ENCODE measurements at places on chromosomes 7 and 10.
A peak's percentile ranks its signal among the peaks of the same experiment; 100 is the strongest.

DNA sequence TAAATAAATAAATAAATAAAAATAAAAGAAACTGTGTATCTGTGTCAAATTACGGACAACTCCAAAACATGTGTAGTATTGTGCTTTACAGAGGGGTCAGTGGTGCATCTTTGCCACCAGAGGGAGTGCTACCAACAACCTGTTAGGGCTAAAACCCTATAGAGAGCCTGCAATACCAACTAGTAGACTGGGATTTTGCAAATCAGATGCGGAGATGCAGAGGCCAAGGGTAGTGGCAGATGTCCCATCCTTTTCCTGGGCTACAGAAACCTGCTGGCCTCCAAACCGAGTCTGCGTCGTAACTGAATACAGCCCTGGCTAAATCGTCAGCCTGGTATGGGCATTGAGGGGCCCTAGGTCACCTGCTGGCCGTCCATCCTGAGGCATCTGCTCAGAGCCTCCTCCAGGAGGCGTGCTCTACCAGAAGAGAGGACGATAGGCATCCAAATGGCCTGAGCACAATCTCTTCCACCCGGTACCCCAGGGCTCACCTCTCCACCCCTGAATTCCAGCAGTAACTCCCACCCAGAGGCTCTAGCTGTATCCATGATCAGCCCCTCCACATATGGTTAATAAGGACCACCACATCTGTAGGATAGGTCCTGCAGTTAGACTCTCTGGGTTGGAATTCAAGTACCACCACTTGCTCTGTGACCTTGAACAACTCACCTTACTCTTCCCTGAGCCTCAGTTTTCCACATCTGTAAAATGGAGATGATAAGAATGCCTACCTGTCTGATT, 6.2 kb upstream of the RRP12 start:
- DNase-seq, result peak; percentile 76

- no peak for DNase-seq
Measured at GRCh38 chr10:94111367-94111766, 117.6 kb downstream of the PLCE1 start.

DNA sequence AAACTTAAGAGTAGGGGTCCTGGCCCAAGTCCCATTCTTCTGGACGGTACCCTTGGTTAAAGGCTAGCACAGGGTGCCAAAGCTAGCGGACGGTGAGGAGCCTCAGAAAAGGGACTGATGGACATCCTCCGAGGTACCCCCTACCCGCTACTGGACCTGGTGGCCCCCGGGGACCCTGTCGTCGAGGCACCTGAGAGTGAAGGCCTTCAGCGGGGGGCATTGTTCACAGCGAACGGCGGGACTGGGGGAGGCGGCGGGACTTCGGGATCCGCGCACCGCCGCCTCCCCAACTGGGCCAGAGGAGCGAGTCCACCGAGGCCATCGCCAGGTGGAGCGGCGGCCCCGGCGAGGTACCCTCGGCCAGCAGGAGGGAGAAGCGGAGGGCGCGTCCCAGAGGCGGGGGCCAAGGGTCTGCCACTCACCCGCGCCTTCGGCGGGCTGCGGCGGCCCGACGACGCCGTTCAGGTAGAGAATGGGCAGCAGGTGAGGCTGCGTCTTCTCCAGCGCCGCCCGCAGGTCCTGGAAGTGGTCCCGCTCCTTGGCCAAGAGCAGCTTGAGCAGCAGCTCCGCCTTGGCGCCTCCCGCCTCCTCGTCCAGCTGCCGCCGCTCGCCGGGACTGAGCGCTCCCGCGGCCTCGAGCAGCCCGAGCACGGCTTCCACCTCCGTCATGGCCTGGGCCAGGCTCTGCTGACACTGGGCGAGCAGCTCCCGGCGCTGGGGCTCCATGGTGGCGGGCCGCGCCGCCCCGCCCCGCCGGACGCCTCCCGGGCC, 575 bp downstream of the DLG5 start:
- no peak for DNase-seq

DNA sequence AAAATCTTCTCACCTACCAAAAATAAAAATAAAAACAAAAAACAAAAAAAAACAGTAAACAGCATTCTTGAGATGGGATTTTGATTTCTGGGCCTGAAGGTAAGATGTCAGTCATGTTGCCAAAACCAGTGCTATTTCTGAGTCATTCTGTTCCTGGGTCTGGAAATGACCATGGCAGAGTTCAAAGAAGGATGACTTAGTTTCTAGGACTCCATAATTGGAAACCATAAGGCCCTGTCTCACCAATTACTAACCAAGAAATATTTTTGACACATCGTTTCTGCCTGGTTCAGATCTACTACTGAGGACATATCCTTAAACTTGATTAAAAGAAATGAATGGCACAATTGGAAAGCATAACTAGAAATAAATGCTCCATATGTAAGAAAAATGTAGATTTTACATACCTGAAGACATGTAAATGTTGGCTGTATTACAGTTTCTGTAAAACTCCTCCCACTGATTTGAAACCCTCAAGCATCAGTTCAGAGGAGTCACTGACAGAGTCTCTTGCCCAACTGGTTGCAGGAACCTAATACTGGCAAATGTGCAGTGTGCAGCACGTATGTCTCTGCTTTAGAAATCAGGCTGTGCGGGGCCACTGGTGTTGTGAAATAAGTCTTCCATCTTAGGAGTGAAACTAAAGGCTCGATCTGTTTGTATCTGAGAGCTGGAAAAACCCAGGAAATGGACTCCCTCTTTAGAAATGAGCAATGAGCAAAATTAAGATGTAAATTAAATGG, 84.8 kb upstream of the EGR2 start:
- DNase-seq, result no peak

- DNase-seq, result no peak
Measured at GRCh38 chr10:71472466-71472865, 75.7 kb downstream of the CDH23 start.

DNA sequence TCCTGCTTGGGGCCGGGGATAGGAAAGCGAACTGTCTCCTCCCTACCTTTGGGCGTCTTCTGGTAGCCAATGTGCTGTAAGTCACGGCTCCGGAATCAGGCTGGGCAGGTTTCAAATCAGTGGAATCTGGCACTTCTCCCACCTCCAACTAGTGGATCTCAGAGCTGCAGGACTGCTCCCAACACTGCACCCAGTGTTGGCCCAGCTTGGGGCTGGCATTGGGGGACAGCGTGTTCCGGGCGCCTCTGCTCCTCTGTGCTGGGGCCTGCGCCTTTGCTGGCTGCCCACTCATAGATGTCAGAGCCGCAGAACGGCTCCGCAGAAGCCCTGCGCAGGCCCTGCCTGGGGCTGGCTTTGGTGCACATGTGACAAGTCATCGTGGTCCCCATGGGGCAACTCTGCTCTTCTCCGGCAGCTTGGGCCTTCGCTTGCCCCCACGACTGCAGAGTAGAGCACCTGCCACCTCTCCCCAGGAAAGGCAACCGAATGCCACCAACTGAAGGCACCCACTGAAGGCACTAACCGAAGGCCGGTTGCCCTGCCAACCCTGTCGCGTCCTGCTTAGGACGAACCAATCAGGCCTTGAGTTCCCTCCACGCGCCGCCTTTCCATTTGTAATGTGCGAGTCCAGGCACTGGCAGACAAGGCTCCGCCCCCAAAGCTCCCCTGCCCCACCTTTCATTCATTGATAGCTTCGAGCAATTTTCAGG, 85.5 kb upstream of the ABI1 start:
- DNase-seq, result no peak

DNA sequence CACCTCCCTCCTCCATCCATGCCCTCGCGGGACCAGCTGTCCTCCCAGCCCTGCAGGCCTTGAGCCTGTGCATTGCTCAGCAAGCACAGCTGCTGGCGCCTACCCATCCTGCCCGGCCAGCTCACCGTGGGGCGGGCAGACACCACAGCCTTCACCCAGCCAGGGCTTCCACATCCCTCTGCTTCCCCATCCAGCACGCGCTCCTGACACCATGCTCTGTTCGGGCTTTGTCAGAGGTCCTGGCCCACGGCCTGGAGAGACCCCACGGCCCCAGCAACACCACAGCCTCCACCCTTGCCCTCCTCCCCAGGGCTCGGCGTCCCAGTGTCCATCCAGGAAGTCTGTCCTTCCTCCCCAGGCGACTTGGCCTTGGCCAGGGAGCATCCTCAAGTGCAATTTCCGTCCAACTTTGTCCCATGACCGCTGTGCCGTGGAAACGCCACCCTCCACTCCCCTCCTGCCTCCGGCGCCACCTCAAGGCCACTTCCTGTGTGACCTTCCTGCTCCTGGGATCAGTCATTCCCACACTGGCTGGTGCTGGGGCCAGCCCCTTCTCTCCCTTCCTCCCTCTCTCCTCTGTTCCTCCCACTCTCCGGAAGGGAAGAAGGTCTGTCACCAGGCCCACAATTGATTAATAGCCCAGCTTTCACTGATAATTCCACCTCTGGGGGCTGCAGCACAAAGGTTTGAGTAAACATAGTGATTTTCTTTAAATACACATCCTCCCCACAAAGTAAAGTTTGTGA, 71.5 kb upstream of the SMNDC1 start:
- no peak for DNase-seq

DNA sequence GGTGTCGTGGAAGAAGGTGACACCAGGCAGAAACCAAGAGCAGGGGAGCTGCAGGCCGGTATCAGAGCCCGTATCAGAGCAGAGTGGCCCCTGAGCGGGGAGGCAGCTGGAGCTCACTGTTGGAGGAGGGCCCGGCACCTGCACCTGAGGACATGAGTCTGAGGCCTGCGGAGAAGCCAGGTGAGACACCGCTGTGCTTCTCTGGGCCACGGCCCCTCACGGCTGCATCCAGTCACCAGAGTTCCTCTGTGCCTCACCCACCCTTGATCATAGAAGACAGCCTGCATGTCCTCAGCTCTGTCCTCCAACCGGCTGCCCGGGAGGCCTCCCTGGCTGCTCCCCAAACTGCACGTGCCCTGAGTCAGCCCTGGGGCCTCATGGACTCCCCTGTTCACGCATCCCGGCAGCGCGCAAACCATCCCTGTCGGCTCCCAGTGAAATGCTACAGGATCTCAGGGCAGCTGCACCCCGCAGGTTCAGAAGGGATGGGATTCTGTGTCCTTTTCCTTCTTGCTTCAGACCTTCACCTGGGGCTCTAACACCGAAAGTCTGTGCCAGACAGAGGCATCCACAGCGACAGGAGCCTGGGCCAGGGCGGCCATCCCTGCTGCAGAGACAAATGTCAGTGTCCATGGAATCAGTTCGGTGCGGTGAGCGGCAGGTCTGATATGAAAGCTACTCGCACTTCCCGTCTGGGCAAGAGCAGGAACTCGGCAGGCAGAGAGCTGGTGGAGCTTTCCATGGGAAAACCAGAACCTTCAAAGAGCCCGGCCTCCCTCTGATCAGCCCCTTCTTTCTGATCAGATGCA, 111.9 kb upstream of the FAM20C start:
- DNase-seq, result no peak

Data from SHP77 treated with DMSO at 0.1 percent for 48 hours (cell line).